ENCODE measurements at places on chromosomes 3 and 15. TPM values are rescaled to one million over a fixed set of nuclear protein-coding genes. Genes with fewer than 3 reads are reported as not detected.
A peak's percentile ranks its signal among the peaks of the same experiment; 100 is the strongest.

GRCh38 chr15:40053079-40053830 is 14.3 kb upstream of the SRP14 start:
- no peak for DNase-seq

MAGEL2 gene
- not detected for total RNA-seq

DNA sequence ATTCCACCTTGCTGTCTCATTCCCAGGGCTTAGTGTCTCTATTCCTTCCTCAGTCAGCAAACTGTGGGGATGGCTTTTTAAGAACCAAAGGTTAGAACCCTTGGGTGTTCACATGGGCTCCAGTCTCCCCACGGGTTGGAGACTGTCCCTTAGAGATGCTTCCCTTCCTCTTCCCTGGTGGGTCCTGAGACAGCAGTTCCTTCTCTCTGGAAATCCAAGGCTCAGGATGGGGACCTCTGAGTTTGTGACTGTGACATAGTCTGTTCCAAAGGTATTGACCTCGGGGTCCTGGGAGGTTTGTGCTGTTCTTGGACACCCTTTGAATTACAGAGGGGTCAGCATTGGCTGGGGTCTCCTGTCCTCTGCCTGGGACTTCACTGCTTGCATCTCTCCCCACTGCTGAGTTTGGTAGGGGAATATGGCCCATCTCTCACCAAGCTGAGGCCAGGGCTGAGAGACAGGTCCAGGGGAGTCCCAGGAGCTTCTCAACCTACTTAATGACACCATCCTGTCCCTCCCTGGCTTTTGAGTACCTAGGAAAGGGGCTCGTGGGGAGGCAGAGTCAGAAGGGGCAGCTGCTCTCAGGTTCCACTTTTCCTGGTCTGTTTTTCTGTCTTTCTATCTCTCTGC is 1.5 kb downstream of the GRM2 start:
- DNase-seq, result no peak

TM4SF18 gene
- total RNA-seq, result 3.1 TPM

DNA sequence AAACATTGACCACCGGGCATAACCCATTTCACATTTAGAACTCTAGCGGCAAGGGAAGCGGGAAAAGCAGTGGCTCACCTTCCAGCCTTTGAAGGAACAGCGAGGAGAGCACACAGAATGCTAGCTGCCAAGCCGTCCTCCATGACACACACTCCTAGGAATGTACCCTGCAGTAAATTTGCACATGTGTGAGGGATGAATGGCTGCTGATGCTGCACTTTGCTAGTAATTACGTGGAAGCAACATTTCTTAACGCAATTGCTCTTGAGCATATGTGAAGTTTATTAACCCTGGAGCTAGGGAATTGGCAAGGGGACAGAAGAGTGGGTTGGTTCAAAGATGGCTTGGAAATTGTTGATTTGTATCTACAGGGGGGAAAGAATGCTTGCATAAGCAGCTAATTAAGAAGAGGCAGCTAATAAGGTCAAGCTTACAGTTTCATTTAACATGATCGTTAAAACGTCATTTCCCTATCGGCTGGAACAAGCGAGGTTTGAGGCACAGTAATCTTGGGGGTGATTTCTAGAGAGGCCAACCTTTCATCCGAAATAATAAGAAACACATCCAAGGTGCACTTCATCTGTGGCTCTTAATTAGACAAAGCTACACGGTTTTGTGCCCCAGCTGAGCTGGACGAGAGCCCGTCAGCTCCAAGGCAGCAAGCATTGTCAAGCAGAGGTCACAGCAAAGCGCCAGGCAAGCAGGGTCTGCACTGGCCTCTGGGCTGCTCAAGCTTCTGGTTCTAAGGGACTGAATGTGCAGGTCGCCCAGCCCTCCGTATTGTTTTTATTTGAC is 123.4 kb downstream of the CHSY1 start:
- no peak for DNase-seq

DNA sequence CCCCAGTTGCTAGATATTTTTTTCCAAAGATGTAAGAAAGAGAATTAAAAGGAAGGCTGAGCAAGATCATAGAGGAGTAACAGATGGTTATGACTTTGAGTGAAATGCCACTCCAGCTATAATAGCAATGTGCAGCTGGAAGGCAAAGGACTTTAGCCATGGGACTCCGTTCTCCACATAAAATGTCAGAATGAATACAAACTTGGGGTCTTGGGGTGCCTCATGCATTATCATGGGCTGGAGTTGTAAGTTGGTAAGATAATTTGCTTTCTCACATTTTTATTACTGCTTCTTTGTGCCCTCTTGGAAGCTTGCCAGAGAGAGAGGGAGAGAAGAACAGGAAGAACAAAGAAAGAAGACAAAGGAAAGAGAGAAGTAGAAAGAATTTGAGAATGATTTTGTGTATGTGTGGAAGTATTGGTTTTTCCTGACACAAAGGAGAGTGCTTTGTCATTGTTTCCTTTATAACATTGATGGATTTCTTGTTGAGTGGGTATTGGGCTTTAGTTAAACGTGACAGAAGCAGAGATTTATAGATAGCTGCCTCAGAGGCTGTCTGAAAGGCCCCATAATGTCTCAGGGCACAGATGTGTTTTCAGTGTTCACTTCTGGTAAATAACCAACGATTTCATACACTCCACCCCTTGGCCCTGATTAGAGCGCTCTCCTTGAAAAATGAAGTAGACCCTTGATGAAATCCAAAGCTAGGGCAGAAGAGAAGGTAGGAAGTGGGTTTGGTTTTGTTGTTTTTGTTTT is 715.3 kb downstream of the NR2F2 start:
- DNase-seq, result no peak

- DNase-seq, result no peak
These were observed 906.0 kb downstream of the GBE1 start for GRCh38 chr3:80855482-80855881.

- DNase-seq, result no peak
These were observed 7.1 kb upstream of the CPOX start for GRCh38 chr3:98600412-98601095.

GRCh38 chr3:1207904-1208303 is 115.1 kb downstream of the CNTN6 start:
- DNase-seq, result no peak

FHIT gene
- 11.0 TPM for total RNA-seq

PAQR9 gene
- not detected for total RNA-seq

CLEC3B gene
- 113 TPM for total RNA-seq

DNA sequence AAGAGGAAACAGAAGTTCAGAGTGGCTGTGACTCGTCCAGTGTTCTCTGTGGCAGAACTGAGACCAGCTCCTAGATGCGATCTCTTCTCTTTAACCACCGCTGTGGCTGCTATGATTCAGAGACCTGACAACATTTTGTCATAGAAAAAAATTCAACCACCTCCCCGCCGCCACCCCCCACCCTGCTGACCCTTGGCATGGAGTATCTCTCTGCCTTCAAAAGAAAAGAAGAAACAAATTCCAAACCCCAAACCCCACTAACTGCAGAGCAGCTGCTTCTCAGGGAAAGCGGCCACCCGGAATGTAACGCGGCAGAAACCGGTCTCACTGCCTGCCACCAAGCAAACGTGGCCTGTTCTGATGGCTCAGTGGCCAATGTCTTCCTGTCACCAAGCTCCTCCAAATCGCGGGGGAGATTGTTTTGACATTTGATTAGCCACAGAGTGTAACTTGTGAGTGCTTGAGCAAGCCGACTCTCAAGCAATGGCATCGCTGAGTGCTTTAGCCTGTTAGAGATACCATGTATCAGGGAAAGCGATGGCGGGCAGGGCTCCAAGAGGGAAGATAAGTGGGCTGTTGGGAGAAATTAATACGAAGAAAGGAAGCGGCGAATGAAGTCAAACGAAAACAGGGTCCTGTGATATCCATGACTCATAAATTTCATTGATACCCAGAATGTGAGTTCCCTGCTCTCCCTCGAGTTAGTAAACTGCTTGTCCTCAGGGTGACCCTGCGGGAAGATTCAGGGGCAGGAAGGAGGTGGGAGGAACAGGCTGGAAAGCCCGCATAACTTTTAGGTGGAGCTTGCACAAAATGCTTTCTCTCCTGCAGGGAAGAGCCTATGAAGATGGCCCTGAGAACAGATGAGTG is 44.8 kb upstream of the TLE3 start:
- no peak for DNase-seq

BCL2A1 gene
- not detected for total RNA-seq

GXYLT2 gene
- 0.72 TPM for total RNA-seq

FBXW12 gene
- total RNA-seq, result not detected

C3orf22 gene
- total RNA-seq, result not detected

GRCh38 chr15:71312731-71313460 is 197.6 kb downstream of the THSD4 start:
- DNase-seq, result no peak

BSN gene
- total RNA-seq, result 0.11 TPM

RASL12 gene
- total RNA-seq, result 1.7 TPM

UROC1 gene
- total RNA-seq, result not detected

DNA sequence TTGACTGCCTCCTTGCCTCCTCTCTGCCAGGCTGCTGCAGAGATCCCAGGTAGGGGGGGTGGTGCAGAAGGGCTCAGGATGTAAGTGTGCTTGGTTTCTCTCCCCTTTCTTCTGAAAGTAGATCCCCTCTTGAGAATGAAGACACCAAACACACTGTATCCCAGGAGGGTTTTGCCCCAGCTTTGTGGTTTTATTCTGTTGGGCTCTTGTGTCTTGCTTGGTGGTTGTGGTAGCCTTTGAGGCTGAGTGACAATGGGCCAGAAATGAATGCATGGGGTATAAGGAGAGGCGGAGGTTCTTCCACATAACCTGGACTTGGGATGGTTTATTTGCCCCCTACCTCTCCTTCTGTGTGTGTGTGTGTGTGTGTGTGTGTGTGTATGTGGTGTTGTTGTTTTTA is 5.7 kb downstream of the PDIA5 start:
- no peak for DNase-seq

GRCh38 chr15:88241060-88241459 is 15.5 kb downstream of the NTRK3 start:
- no peak for DNase-seq

GRCh38 chr3:28575100-28575745 is 226.6 kb upstream of the AZI2 start:
- no peak for DNase-seq

- no peak for DNase-seq
These were observed 558.4 kb downstream of the GABRG3 start for GRCh38 chr15:27529399-27529798.

DNA sequence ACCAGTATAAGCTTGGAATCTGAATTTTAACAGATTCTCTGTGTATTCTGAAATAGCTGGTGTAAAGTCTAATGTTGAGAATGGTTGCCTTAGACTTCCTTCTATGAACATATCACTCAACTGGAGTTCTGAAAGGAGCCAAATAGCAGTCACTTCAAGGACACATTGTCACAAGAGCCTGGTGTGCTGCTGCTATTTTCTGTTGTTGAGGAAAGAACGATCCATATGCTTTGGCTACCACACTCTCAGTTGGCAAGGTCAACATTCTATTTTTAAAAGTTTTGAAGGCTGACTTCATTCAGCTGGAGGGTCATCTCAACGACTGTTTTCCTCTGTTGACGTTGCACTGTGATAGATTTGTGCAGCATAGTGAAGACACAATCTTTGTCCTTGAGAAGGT is 248.7 kb downstream of the TUSC7 start:
- no peak for DNase-seq

DNA sequence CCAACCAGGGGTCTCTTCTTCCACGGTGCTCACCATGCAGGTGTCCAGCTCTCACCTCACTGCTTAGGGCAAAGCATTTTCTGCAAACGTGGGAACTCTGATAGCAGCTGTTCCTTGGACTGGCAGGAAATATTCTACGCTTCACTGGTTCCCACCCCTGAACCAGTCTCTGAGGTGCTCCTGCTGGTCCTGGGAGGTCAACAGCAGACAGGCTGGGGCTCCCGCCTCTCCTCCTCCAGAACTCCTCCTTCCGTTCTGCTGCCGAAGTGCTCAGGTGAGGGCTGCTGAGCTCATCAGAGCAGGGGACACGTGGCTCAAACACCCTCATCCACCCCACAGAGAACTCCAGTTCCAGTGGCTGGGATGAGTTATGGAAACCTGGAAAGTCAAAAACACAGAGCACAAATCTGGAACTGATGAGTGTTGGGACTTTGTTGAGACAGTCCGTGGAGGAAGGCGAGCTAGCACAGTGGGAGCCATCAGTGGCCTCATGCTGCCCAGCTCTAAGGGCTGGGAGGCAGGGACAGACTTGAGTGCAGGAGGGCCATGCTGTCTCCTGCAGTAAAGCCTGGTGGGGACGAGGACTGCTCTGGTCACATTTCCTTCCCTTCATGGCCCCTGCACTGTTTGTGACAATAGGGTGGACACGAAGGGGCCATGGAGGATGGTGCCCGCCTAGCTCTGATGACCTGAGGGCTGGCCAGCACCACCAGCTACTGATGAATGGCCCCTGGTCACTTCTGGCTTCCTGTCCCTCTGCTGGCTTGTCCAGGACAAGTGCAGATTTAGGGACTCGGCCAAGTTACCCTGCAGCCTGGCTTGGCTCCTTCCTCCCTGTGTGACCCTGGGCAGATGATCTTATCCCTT is 137.8 kb downstream of the KLF13 start:
- peak; percentile 14 for DNase-seq

DNA sequence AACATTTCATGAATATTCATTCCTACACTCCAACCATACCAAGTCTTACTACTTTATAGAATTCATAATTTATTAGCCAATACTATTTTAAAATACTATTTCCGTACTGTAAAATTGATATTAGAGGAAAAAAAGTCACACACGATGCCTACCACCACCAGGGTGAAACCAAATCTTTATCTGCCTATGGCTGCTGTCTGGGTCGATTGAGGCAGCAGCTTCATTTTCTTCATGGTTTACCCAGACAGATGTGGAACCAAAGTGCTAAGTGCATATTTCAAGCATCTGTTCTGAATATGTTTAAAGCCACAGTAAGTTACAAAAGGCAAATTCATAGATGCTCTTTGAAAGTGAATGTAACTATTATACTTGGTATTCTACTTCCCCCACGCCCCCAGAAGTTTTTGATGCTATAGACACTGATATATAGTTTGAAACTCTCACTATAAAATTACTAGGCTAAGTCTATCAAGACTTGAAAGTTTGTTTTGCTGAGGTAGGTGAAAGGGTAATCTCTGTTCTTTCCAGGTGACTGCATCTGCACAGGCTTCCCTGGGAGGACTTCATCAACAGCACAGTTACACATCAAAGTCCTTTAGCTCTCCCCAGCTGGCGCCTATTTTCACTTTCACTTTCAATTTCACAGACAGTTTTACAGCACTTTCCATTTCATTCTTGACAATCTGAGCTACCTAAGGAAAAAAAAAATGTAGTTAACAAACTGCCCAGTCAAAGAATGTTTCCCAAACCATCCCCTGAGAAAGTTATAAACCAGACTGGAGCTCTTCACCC is 113.9 kb downstream of the POLQ start:
- no peak for DNase-seq

DNA sequence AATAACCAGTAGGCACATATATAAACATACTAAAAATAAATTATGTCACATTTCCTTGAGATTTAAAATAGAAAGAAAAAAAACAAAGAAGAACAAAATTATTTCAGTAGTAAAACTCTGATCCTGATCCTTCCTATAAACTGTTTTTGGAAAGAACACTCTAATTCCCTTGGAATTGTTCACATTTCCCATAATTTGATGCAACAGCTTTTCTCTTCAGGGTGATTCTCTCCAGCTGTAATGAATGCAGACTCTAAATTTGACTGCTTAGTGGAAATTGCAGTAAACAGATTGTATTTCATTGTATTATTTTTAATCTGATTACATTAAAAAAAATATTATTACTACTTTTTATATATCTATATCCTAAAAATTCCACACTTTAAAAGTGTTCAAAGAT is 70.2 kb upstream of the ABI3BP start:
- DNase-seq, result no peak

ANAPC13 gene
- total RNA-seq, result 39.0 TPM
